ENCODE measurements at places on chromosomes 4 and X.

- peaks cover 2% of the 10 kb centered on the region for H3K36me3 ChIP-seq
- H3K27me3 ChIP-seq = peaks cover 10% of the 10 kb centered on the region
- no peak overlapping the region for H3K27ac ChIP-seq
- H3K4me1 ChIP-seq = peaks cover 29% of the 10 kb centered on the region
- no peak for DNase-seq
- peak overlapping the region; percentile 63 for H3K4me3 ChIP-seq
Measured at GRCh38 chr4:3367866-3368265, 73.9 kb upstream of the HGFAC start.

DNA sequence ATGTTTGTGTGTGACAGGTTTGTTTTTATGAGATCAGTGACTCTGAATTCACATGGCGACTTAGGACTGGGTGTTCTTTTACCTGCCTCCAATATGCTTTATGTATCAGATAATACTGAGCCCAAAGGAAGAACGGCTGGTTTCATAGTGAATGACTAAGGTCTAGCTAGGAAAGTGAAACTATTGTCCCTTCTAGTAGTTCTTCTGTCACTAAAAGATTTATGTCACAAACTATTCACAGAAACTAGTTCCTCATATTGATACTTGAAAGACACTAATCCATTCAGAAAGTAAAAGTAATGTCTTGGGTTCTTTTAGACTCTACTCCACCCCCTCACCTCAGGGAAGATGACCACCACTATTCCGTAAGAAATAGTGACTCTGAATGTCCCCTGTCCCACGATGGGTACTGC is 81.7 kb downstream of the EGF start:
- no peak overlapping the region for H3K27ac ChIP-seq
- no peak overlapping the region for H3K4me3 ChIP-seq
- H3K36me3 ChIP-seq = no peaks in the 10 kb centered on the region
- DNase-seq = no peak
- peaks cover 48% of the 10 kb centered on the region for H3K27me3 ChIP-seq

GRCh38 chr4:169269916-169270809 is 593 bp downstream of the SH3RF1 start:
- H3K4me1 ChIP-seq = peaks cover 5% of the 10 kb centered on the region
- H3K36me3 ChIP-seq = no peaks in the 10 kb centered on the region
- peaks cover 53% of the 10 kb centered on the region for H3K27me3 ChIP-seq
- no peak for DNase-seq
- H3K27ac ChIP-seq = no peak overlapping the region
- peak overlapping the region; percentile 64 for H3K4me3 ChIP-seq

GRCh38 chr4:21203416-21203815 is 503.2 kb downstream of the PACRGL start:
- H3K4me1 ChIP-seq = no peaks in the 10 kb centered on the region
- no peak overlapping the region for H3K4me3 ChIP-seq
- no peak overlapping the region for H3K27ac ChIP-seq
- H3K27me3 ChIP-seq = no peaks in the 10 kb centered on the region
- no peak for DNase-seq
- H3K36me3 ChIP-seq = no peaks in the 10 kb centered on the region

- DNase-seq = no peak
- H3K4me1 ChIP-seq = no peaks in the 10 kb centered on the region
- no peaks in the 10 kb centered on the region for H3K27me3 ChIP-seq
- H3K36me3 ChIP-seq = no peaks in the 10 kb centered on the region
Measured at GRCh38 chrX:17990532-17990931, 129.4 kb upstream of the RAI2 start.

- no peak overlapping the region for H3K27ac ChIP-seq
- no peaks in the 10 kb centered on the region for H3K36me3 ChIP-seq
- no peak for DNase-seq
- H3K4me1 ChIP-seq = no peaks in the 10 kb centered on the region
- H3K27me3 ChIP-seq = no peaks in the 10 kb centered on the region
Measured at GRCh38 chr4:10413177-10413576, 44.0 kb downstream of the ZNF518B start.
